ENCODE measurements at places on chromosomes 1 and 21.
A peak's percentile ranks its signal among the peaks of the same experiment; 100 is the strongest.

GRCh38 chr1:230175839-230176238, 108.8 kb downstream of the GALNT2 start:
- DNase-seq, result no peak

- DNase-seq, result no peak
Observed at GRCh38 chr1:182255494-182255893, 136.1 kb downstream of the GLUL start.

- no peak for DNase-seq
Observed at GRCh38 chr1:40625076-40625475, 40.4 kb downstream of the RIMS3 start.

- no peak for DNase-seq
Observed at GRCh38 chr21:44575307-44576024, 1.9 kb downstream of the KRTAP10-4 start.

DNA sequence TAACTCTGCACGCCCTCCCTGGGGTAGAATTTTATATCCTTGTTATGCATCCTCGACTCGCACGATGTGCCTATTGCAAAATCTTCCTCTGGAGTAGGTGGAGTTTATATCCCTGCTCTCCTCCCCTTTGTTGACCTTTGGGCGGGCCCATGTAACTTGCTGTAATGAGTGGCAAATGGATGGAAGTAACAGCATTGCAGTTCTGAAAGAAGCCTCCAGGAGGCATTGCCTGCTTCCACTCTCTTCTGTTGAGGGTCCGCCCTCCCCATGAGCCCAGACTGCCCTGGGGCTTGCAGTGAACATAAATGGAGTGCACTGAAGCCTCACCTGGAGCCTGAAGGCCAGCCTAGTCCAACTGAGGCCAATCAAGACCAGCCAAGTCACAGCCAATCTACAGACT, 62.2 kb upstream of the GRIK3 start:
- DNase-seq, result no peak

DNA sequence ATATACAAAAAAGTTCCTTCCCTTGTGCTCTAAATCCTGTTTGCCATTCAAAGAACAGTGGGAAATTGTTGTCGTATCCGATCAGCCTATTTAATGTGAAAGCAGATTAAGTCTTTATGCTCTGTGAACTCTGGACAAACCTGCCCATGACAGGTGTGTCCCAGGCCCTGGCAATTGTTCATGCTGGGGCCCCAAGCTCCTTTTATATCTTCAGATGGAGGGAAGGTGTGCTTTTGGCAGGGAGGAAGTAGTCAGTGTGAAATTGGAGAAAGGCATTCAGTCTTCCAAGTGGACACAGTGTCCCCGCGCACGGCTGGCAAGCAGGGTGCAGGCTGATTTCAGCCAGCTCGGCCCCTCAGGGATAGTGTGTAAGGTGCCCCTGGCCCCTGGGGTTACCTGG, 135.1 kb upstream of the F3 start:
- DNase-seq, result no peak

- peak; percentile 18 for DNase-seq
Observed at GRCh38 chr1:9292361-9293240, at the start of gene SPSB1. SPSB1 (plus strand) TSS chr1:9292894; CDS start chr1:9355892, 62,998 bp downstream.

DNA sequence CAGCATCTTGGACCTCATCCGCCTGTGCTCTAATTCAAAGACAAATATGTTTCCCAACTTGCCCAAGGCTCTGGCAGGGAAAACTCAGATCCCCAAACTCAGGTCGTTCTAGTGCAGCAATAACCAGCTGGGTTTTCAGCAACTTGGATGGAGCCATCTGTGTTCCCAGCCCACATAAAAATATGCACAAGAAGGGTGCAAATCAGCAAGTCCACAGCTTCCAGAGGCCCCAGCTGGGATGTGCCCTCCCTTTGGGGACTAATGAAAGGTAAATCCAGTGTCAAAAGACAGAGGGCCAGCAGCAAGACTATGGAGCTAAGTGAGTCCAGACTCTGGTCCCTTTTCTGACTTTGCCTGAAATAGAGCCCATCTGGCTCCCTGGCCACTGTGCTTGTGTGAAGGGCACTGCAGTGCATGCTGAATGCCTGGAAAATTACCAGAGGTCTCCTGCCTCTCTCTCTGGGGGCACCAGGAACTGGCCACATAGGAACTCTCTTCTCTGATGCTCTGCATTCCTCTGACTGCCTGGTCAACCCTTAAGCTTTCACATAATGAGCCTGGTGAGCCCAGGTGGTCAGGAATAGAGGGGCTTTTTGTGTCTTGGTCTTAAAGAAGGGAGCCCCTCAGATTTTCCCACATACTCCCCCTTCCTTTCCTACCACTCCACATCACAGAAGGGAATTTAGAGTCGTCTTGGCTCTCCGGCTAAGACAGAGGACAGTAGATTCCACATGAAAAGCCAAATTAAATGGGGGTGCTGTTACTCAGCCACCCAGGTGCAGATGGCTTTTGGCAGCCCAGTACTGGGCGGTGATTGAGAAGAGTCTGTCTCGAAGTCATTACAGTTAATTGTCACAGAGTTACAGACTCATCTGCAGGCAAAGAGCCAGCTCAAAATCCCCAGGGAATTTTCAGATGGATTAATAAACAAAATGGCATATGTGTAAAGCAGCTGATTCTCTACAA, 88.1 kb upstream of the C1orf21 start:
- no peak for DNase-seq

DNA sequence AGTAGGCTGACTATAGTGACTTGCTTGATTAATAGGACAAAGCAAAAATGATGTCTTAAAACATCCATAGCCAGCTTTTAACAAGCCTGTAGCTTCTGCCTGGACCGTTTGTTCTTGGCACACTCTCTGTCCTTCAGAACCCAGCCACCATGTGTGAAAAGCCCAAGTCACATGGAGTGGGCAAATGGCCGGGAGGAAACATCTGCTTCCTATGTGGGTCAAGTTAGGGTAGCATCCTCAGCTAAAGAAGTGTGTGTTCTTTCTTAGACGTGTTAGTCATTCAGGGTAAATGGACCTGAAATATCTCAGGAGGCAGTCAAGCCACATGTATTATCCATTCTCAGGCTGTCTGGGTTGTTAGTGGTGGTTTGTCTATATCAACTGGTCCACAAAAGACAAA, 23.4 kb downstream of the RD3 start:
- DNase-seq, result no peak

- DNase-seq, result no peak
Observed at GRCh38 chr1:55560266-55560665, 345.1 kb upstream of the USP24 start.

DNA sequence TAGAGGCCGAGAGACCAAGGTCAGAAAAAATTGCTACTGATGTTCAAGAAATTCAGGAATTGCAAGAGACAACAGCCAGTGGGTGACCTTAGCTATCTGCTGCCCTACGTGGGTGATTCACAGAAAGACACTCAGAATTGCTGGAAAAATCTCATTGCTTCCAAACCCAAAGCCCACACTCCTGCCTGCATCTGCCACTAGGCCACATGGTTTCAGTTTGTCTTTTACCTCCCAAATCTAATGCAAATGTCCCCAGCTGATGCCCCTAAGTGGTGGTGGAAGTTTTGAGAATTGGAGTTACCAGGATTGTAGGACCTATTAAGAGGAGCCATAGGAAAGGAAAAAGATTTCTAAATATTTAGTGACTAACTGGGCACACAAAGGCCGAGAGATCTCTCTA, 341.5 kb upstream of the CHRM3 start:
- DNase-seq, result no peak

GRCh38 chr1:92994105-92994712, 32.9 kb upstream of the DIPK1A start:
- peak; percentile 71 for DNase-seq

GRCh38 chr1:162303004-162303344, 73.7 kb downstream of the SPATA46 start:
- DNase-seq, result no peak

GRCh38 chr1:200877839-200878551, 5.2 kb downstream of the GPR25 start:
- DNase-seq, result no peak

GRCh38 chr1:151485685-151486255, 25.4 kb upstream of the CGN start:
- no peak for DNase-seq

GRCh38 chr1:234114648-234115307, 210.3 kb downstream of the SLC35F3 start:
- DNase-seq, result peak; percentile 25

DNA sequence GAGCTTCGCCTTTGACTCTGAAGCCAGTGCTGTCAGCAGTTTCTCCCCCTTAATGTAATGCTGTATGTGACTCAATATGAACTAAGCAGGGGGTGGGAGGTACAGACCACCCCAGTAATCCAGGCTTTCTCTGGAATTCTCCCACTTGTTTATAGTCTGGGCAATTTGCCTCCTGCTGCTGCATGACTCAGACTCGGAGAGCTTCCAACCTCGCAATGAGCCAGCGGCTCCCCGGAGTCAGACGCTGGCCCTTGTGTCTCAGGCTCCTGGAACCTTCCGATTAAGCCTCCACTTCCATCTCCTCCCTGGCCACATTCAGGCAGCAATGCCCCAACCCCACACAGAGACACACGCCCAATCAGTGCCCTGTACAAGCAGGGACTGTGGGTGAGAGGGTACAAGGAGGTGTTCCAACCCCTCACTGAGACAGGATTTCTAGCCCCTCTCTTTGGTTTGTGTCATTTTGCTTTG, 471.7 kb upstream of the VAMP3 start:
- no peak for DNase-seq

DNA sequence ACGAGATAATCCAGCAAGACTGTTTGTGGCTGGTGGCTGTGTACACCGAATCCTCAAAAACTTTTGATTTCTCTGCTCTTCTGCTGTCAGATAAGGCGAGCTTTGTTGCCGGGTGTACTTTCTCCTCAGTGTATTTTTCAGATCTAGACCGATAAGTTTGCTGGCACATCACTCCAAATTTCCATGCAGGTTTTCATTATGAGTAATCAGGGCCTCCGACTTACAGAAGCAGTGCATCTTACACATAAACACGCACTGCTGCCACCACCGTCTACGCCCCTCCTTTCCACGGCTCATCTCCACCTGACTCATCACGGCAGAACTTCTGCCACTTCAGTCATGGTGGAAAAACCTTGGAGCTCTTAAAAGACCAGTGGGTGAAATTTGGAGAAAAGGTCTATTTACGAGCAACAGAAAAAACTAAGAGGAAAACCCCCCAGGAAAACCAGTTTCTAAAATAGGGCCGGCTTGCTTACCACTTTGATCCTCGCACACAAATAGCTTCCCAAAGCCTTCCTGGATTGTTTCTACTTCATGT, 7.7 kb downstream of the ZBTB21 start:
- no peak for DNase-seq

- no peak for DNase-seq
Observed at GRCh38 chr1:208300084-208300770, 56.0 kb upstream of the PLXNA2 start.

DNA sequence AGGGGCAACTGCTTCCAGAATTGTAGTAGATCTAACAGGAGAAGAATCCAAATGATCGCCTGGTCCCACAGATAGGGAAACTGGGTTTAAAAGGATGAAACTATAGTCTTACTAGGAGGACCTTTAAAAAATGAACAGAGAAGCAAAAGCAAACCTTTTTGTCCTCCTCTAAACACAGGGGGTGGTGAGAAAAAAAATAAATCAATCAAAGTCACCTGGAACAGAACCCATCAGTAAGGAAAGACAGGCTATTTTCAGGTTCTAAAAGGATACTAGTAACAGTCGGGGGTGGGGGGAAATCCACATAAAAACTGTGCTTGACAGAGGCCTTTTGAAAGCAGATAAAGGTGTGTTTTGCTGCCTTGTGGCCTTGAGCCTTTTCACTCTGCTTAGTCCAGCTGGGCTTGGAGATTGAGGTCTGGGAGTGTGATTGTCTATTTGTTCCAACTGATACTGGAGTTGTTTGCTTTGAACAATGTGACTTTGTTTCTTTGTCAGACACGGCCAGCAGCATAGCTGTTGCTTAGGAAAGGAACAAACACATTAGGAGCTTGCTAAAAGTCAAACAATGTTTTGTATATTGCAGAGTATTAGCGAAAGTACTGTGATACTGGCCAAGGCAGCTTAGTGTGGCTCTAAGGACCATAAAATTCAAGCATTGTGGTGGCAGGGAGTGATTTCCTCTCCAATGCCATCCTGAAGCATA, 141.1 kb upstream of the IRF2BP2 start:
- no peak for DNase-seq

- peak; percentile 87 for DNase-seq
Observed at GRCh38 chr1:12161662-12162458, 4.9 kb upstream of the TNFRSF1B start.

DNA sequence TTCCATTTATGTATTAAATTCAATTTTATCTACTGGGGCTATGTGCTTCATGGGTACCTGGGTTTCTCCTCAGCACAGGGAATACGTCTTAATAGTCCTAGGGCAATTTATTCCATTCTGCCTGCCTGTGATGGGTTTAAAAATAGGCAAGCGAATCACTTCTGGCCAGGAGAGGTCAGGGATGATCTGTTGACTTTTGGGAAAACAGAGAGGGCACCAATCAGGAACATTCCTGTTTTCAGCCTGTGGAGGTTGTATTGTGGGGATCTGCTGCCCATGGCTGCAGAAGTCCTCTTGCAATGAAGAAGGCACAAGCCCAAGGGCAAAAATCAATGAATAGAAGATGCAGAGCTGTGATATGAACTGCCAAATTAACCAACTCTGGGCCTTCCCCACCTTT, 303.1 kb downstream of the CTH start:
- no peak for DNase-seq

DNA sequence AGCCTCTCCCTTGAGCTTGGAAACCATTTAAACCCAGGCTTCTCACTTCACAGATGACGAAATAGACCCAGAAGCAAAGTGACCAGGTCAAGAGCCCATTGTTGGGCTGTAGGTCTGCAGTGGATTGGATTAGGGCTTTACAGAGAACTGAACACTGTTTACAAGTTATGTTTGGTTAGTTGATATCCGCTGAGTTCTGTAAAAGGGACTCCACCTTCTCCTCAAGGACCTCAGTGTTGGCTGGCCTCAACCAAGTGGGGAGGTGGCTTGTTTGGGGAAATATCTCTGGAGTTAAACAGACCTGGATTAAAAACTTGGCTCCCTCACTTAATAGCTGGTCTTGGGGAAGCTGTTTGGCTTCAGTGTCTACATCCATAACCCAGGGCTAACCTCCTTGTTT, 88.1 kb downstream of the UCK2 start:
- no peak for DNase-seq

DNA sequence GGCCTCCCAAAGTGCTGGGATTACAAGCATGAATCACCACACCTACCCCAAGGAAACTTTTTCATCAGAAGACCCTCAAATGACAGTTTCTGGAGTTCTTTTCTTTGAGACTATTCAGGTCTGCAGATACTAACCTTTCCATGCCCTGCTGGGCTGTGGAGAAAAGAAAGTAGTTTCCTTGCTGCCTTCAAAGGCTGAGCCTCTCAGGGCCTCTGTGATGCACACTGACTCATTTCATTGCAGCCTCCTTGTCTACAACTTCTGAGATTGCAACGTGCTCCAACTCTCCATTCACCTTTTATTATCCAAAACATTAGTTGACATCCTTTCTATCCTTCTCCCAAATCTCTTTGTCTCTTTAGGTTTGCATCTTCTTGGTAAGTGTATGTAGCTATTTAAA, 8.8 kb upstream of the SAMSN1 start:
- no peak for DNase-seq

- DNase-seq, result no peak
Observed at GRCh38 chr1:208785629-208786028, 541.4 kb upstream of the PLXNA2 start.

- DNase-seq, result no peak
Observed at GRCh38 chr1:207423560-207424292, 30.4 kb upstream of the CR2 start.
